ENCODE measurements at places on chromosomes 12 and 14.

GRCh38 chr12:33000016-33000415 is 103.4 kb upstream of the PKP2 start:
- no peak for DNase-seq

GRCh38 chr12:52218001-52218400 is 15.0 kb upstream of the KRT7 start:
- no peak for DNase-seq

- no peak for DNase-seq
Observed at GRCh38 chr12:78181544-78182162, 351.0 kb downstream of the NAV3 start.

GRCh38 chr14:99564256-99564925 is 39.6 kb downstream of the CCDC85C start:
- no peak for DNase-seq

- DNase-seq = no peak
Observed at GRCh38 chr12:132286912-132287311, 42.5 kb downstream of the GALNT9 start.

DNA sequence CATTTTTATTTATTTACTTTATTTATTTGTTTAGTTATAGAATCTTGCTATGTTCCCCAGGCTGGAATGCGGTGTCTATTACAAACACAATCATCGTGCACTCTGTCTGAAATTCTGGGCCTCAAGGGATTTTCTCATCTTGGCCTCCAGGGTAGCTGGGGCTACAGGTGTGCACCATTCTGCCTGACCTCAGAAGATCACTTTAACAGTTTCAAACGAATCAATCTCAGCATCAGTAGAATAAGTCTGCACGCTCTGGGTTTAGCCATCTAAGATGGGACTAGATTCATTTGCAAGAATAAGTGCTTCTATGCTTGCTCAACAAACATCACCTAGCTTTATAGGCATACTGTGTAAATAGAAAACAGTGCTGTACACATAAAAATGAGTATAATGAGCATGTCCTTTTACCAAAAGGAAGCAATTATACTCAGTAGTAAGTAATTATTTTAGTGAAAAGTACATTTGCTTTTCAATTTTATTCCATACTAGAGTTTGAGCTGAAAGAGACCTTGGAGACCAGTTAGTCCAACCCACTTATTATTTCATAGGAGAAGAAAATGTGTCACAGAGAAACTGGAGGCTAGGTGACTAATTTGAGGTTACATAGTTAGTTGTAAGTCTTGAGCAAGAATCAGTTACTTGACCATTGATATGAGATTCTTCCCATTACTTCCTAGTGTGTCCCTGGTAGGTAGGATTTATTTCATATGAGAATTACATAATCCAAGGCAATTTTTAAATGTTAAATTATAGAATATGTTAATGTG is 456.5 kb upstream of the LMO3 start:
- no peak for DNase-seq

Measured in hypothalamus (tissue), 51 donors.